ENCODE measurements at places on chromosomes 2 and 18.

DNA sequence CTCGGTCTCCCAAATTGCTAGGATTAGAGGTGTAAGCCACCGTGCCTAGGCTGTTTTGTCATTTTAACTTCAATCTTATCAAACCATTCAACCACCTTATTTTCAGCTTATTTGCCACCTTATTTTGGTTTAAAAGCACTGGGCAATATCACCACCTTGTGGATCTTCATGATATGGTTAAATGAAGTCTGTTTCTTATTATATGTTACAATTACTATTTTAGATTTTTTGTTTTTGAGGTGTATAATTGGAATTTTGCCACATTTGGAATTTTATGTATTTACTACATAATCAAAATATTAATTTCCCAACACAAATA is 43.8 kb upstream of the SCN9A start:
- peak; percentile 20 for DNase-seq

DNA sequence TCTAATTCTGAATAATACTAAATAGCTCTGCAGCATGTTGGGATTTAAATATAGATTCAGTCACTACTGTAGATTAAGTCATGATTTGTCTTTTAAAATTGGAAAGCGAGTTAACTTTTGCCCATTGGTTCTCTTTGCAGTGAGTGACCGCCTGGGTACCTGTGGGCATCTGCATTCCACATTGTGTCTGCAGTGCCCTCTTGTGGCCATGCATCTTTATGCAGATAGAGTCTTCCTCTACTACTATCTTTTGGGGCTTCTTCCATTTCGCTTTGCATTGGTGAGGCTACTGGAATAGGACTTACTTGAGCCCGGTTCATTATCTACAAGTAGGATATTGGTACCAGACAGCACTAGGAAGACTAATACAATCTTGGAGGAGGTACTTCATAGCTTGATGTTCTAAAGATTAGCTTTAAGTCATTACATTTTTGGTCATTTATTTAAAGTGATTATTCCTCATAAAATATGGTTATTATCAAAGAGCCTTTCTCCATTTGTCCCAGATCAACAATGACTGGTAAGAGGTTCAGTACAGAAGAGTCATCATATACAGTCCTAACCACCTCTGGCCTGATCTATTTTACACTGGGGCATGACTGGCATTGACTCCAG is 203.0 kb downstream of the SOCS6 start:
- DNase-seq: peak; percentile 75

DNA sequence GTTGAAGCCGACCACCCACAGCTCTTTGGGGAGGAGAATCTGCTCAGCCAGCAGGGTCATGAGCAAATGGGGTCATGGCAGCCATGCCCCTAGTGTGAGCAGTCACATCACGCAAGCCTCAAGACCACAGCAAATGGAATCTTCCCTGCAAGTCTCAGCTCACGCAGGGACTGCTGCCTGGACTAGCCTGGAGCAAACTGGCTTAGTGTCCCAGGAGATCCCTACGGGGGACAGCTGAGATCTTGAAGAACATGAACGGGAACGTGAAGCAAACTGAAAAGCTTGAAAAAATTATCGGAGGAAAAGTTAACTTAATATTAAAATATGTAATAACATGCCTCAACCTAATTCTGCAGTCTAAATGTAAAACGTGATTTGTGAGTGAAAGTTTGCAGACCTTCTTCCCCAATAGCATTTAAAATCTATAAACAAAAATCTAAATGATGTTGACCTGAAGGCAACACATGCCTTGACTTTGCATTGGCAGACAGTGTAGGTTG is 118.4 kb downstream of the FAM124B start:
- no peak for DNase-seq

DNA sequence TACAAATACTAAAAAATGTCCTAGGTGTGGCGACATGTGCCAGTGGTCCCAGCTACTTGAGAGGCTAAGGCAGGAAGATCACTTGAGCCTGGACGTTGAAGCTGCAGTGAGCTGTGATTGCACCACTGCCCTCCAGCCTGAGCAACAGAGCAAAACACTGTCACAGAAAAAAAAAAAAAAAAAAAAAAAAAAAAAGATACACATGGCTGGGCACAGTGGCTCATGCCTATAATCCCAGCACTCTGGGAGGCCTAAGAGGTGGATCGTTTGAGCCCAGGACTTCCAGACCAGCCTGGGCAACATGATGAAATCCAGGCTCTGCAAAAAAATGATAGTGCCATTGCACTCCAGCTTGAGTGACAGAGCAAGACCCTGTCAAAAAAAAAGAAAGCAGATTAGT is 13.7 kb downstream of the KANSL1L start:
- DNase-seq: peak; percentile 22

DNA sequence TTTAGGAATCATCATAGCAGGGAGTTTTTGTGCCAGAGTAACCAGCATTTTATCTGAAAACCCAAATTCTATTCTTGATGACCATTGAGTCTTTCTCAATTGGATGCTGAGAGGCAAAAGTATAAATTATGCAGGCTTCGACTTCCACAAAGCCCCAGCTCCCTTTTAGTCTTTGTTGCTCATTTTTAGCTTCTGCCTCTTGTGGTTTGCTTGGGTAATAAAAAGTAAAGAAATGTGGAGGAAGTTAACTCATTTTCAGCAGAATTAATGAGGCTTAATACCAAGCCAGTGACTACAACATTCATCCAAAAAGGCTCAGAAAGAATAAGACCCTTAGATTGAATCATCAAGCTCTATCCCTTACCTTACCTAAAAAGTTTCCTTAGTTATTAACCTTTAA is 18.6 kb downstream of the ERMN start:
- peak; percentile 10 for DNase-seq

GRCh38 chr2:44055664-44056063 is 59.9 kb upstream of the LRPPRC start:
- no peak for DNase-seq

DNA sequence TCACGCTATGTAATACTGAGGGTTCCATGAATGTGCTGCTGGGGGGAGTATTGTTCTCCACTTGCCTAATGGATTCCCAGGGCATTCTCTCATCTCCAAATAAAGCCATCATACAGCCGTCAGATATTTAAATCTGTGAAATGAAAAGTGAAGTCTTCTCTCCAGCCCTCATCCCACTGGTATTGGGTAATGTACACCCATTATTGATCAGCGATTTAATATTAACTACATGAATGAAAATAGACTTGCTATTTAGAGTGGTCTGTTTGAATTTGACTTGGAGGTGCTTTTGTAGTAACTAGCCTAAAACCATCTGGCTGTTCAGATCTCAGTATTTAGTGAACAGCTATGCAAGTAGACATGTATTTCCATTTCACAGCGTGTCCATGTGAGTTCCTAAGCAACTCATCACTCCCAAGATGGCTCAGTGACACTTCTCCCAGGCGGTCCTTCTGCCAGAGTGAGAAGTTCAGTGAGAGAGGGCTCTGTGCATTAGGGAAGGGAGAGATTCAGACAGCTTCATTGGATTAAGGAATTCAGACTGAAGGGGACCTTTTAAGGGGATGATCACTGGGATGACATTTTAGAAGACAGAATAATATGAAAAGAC is 140.7 kb downstream of the WDSUB1 start:
- DNase-seq: no peak

- no peak for DNase-seq
These were observed 414.3 kb upstream of the RGPD4 start for GRCh38 chr2:107412209-107412904.

DNA sequence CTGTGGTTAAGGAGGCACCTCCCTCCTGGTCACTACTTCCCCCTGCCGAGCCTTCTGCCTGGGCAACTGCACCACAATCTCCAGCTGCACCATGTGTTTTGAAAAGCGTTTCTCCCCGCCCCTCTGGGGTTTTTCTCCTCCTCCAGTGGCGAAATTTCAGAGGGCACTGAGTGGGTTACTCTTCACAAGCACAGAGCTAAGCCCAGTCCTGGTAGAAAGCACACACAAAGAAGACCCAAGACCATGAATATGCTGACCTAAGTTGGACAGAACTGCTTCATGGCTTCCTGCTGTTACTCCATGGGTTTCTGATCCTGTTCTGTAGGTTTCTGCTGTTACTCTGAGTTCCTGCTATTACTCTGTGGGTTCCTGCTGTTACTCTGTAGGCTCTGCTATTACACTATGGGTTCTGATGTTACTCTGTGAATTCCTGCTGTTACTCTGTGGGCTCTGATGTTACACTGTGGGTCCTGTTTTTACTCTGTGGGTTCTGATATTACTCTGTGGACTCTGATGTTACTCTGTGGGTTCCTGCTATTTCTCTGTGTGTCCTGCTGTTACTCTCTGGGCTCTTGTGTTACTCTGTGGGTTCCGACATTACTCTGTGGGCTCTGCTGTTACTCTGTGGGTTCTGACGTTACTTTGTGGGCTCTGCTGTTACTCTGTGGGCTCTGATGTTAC is 216.6 kb downstream of the RTP5 start:
- DNase-seq: peak; percentile 96

- peak; percentile 18 for DNase-seq
These were observed 9.0 kb downstream of the ENOSF1 start for GRCh38 chr18:703213-703967.

DNA sequence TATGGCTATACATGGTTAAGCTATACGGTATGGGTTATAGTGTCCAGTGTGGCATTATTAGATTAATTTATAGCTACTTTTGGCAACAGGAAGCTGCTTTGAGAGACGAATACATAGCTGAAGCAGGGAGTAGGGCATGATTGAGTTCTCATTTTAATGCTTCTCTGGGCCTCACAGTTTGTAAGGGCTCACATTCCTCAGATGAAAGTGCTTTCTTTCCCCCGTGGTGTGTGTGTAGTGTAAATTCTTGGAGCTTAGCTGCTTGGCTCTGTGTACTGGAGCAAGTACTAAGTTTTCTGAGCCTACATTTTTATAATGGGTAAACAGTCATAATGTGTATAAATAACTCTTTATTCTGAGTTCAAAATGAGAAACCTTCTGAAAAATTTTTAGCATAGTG is 173.7 kb downstream of the PTPRM start:
- DNase-seq: no peak

DNA sequence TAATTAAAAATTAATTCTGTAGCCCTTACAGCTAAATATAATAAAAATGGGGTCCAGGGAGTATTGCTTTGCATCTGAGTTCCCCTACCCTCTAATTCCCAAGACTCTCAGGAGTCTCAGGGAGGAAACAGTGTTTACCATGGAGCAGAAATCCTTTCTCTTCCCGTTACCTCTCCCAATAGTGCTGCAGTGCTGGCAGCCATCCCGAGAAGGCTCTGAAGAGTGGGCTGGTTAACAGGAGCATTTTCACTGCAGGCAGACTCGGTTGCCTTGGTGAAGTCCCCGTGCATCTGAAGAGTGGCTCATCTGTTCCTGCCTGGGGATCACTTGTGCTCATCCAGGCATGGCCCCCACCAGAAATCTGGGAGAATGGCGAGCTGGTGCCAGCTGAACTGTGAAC is 41.8 kb upstream of the TMEM178A start:
- DNase-seq: no peak

GRCh38 chr2:128416806-128417205 is 98.1 kb upstream of the HS6ST1 start:
- peak; percentile 27 for DNase-seq

All from NB4 (cell line).